Gastrocnemius medialis (tissue), 4 donors: ENCODE measurements at places on chromosomes 13 and 19.

DNA sequence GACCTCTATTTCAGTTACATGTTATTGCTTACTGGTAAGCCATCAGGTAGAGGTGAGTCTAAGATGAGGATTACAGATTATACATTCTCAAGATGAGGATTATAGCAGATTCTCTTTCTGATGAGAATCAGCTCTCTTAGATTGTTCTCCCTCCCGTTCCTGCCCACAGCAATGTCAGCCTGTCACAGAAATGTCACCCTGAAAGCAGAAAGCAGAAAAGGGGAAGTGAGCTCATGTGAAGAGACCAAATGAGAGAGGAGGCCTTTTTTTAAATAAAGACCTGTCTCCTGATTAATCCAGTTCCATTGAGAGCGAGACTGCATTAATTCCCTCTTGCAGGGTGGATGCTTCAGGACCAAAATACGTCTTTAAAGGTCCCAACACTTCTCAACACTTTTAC is 445.6 kb downstream of the KCTD12 start:
- no peak for DNase-seq

GRCh38 chr13:29577136-29578051 is 18.1 kb downstream of the SLC7A1 start:
- no peak for DNase-seq

- no peak for DNase-seq
Measured at GRCh38 chr13:80399340-80400163, 58.6 kb upstream of the SPRY2 start.

GRCh38 chr13:21137696-21138095 is 38.7 kb downstream of the SKA3 start:
- no peak for DNase-seq

GRCh38 chr13:51035978-51036377 is 75.1 kb downstream of the C13orf42 start:
- no peak for DNase-seq

GRCh38 chr19:17863520-17864182 is 3.9 kb downstream of the RPL18A start:
- peak; percentile 73 for DNase-seq

- no peak for DNase-seq
Measured at GRCh38 chr13:50798923-50799322, 44.6 kb downstream of the DLEU7 start.

GRCh38 chr19:19758164-19758563 is 25.3 kb upstream of the ZNF14 start:
- DNase-seq, result no peak

- peak; percentile 59 for DNase-seq
Measured at GRCh38 chr19:47305309-47305751, 4.3 kb upstream of the C5AR1 start.

- no peak for DNase-seq
Measured at GRCh38 chr19:46927106-46927505, 66.3 kb downstream of the ARHGAP35 start.

- DNase-seq, result no peak
Measured at GRCh38 chr13:110422913-110423688, 116.0 kb downstream of the COL4A2 start.

DNA sequence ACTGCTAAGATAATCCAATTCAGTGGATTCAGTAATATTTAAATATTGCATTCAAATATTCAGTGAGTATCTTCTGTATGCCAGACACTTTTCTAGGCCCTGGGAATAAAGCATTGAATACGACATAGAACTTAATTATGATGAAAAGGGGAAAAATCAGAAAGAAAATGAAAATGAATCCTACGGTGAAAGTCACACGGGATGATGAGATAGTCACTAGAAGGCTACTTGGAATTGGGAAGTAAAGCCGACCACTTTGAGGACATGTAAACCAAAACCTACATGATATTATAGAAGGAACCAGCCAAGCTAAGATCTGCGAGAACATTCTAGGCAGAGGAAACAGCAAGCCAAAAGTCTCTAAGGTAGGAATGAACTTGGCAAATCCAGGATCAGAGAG is 10.1 kb downstream of the DPY19L3 start:
- no peak for DNase-seq

DNA sequence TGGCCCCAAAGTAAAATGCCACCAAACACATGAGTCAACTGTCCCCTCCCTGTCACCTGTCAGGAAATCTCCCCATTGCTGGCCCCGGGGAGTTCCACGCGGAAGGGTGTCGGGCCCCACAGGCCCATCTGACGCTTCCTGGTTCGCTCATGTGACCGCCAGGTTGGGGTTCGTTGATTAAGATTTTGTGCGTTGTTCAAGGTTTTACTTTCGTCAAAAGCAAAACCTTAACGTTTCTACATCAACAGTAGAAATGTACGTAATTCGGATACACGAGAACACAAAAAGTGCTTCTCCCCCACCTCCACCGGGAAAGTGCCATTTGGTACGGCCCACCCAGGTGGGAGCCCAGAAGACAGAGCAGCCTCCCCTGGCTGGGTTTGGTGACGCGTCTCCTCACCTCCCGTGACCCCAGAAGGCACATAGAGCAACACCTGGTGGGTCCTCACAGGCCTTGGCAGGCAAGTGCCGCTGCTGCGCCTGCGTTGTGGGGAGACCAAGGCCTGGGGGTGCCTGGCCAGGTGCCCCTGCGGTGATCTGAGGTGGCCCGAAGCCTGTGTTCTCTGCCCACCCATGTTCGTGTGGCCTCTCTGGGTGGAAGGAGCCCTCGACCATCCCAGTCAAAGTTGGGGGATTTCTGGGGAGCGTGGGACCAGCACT is 161.6 kb downstream of the KDM4B start:
- no peak for DNase-seq

DNA sequence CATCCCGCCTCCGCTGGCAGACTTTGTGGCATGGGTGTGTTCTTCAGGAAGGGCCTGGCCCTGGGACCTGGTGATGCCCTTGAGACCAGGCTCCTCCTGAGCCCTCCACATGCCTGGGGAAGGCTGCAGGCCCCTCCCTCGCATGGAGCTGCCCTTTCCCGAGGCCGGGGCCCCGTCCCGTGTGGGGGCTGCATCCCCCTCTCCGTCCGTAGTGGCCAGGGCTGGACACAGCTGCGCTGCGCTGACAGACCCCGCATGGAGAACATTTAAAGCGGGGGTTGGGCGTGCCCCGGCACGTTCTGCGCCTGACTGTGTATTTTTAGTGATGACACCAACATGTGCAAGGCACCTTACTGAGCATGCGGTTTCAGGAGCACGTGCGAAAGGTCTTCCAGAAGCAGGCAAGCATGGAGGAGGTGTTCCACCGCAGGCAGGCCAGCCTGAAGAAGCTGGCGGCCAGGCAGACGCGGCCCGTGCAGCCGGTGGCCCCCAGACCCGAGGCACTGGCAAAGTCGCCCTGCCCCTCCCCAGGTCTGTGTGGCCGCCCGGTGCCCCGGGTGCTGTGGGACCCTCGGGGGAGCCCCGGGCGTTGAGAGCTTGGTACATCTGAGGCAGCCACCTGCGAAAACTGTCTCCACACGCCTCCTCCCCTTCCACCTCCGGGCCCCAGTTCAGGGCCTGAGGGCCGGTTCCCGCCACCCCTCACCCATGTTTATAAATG is 28.8 kb upstream of the F7 start:
- DNase-seq, result no peak

GRCh38 chr19:34975056-34975455 is 11.0 kb upstream of the ZNF792 start:
- no peak for DNase-seq

DNA sequence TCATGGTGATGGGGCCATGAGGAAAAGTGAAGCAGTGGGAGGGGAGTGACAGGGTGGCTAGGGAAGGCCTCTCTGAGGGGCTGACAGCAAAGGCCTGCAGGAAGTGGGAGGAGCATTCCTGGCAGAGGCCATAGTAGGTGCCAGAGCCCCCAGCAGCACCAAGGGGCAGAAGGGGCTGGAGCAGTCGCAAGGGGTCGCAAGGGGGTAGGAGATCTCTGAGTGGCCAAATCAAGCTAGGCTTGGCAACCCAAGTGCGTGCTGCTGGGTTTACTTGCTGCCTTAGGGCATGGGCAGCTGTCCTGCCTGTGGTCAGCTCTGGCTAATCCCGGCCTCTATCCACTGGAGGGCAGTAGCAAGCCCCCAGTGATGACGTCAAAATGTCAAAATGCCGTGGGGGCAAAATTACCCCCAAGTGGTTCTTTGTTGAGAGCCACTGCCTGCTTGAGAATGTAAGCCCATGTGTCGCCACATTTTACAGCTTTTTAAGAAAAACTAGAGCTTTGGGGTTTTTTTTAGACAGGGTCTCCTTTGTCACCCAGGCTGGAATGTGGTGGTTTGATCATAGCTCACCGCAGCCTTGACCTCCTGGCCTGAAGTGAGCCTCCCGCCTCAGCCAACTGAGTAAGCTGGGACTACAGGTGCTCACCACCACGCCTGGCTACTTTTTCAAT is 11.8 kb downstream of the CCDC97 start:
- no peak for DNase-seq

- no peak for DNase-seq
Measured at GRCh38 chr19:35223084-35223790, 5.3 kb downstream of the FAM187B start.

DNA sequence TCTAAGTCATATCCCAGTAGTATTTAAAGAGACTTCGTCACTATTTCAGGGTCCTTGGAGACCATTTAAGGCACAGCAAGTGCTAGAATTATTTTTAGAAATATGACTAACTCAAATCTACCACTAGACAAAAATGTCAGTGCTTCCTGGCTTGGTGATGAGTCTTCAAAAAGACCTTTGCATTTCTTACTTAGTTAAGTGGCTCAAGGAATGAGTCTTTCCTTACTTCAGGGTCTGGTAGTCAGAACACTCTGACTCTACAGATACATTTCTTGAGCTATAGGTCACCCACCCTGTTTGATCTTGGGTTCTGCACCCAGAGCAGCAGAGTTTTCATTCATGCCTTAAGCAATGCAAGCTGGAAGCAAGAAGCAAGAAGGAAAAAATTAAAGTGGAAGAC is 191.0 kb upstream of the HTR2A start:
- no peak for DNase-seq

- DNase-seq, result no peak
Measured at GRCh38 chr13:43915451-43915850, 35.7 kb downstream of the LACC1 start.

- no peak for DNase-seq
Measured at GRCh38 chr13:107293924-107294323, 726.0 kb upstream of the ARGLU1 start.

DNA sequence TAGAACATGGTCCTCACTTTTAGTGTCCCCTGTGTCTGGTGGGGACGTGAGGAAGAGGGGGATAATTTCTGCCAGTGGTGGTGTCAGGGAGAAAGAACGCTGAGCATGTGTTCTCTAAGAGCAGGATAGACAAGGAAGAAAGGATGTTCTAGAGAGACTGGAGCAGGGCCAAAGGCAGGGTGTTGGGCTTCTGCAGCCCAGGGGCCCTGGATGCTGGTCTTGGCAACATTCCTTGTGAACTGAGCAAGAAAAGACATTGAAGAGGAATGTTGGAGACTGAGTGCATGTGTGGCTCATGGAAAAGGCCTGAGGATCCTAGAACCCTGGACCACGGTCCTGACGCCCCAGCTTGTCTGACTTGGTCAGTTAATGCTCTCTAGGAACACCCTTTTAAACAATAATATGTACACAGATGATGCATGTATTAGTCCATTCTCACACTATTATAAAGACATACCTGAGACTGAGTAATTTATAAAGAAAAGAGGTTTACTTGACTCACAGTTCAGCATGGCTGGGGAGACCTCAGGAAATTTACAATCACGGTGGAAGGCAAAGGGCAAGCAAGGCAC is 33.6 kb upstream of the SLC10A2 start:
- DNase-seq, result no peak

GRCh38 chr19:50719566-50719965 is at the start of gene SHANK1:
Gene SHANK1 (minus strand): TSS chr19:50719802. CDS start chr19:50716919, 2,883 bp downstream.
- no peak for DNase-seq

DNA sequence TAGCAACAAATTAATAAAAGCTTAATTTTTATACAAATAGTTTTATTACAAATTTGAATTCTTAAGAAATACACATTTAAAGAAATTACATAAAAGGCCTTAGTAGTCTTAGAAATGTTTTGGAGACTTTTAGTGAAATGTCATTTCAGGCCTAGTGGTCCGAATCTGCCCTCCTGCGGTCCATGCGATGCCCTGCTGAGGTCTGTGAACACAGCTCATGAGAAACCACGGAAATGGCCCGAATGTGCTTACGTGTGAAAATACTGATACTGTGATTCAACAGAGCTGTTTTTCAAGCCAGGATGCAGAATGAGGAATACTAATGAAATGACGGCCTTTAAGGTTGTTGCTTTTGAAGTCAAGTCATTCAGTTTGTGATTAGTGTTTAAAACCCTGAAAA is 157.9 kb downstream of the COL4A1 start:
- no peak for DNase-seq

DNA sequence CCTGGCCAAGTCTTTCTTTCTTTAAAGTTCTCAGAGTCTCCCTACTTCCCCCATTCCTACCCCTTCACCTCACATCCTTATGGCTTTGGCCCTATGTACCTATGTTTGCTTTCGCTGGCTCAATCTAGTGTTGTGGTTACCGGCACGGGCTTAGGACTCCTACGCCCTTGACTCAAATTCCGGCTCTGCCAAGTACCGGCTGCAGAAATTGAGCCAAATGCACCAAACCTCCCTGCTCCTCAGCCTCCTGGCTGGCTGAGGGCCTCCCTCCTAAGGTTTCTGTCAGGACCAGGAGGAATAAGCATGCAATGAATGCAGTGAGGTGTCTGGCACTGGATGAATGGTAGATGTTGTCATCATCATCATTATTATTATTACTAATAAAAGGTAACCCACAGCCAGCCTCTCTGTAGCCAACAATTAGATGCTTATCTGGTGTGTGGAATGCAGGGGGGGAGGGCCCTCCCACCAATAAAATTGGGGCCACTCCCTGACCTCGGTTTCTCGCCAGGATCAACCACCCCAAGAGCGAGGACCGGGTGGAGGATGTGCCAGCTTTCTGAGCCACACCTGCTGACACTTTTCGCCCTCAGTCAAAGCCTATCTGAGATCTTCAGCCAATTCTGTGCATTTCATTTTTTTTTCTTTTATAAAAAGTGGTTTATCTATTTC is 20.7 kb downstream of the KLK5 start:
- DNase-seq, result no peak

DNA sequence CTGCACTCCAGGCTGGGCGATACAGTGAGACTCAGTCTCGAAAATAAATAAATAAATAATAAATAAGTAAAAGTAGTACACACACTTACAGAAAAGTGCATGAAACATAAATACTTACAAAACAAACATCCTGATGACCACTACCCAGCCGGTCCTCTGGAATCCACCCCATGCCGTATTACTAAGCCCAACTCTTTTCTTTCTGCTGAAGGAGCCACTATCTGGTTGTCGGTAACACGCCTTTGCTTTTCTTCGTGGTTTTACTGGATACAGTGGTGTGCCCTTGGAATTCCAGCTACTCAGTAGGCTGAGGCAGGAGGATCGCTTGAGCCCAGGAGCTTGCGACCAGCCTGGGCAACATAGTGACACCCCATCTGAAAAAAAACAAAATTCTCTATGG is 39.4 kb downstream of the CELF5 start:
- no peak for DNase-seq

DNA sequence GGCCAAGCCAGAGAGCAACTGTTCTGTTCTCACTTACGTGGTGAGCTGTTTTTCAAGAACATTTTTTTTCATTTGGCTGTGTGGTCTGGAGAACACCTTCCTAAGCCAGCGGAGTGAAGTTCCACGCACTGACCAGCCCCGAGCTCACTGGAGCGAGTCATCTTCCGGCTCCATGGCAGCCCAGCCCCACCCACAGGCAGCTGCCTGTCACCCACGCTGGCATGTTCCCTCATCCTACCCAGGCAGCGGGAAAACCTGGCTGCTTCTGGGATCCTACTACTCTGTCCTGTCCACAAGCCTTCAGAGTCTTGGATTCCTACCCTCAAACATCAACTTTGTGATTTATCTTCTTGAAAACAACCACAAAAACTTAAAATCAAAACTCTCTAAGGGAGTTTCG is 76.2 kb downstream of the GGACT start:
- DNase-seq, result no peak
